ENCODE measurements at places on chromosomes 13 and 19.
A peak's percentile ranks its signal among the peaks of the same experiment; 100 is the strongest.

DNA sequence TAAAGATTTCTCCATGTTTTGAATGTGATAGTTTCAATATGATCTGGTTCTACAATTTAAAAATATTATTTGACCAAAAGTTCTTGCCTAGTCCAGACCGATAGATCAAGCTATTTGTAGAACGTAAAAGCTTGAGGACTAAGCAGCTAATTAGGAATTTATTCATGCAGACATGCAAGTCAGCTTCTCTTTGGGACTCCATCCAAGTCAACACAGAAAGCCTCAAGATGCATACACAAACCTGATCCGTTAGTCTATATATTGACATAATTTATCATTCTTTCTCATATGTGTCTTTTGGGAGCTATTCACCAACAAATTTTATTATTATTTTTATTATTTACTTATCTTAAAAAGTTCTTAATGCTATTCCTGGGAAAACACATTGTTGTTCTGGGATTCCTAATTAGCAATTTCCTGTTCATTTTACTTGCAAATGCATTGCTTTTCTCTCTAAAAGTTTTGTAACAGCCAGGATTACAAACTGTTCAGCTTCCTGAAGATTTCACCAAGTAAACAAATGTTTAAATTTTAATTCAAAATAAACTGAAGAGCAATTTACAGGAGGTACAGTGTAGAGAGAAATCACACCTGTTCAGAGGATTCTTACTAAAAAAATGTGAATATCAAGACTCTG is 375.3 kb downstream of the GPC5 start:
- DNase-seq = no peak

GRCh38 chr13:110001670-110002275 is 215.4 kb upstream of the IRS2 start:
- no peak for DNase-seq

GRCh38 chr13:100338275-100338674 is 249.4 kb downstream of the PCCA start:
- no peak for DNase-seq

- no peak for DNase-seq
These were observed 80.1 kb downstream of the KLF5 start for GRCh38 chr13:73138638-73139491.

DNA sequence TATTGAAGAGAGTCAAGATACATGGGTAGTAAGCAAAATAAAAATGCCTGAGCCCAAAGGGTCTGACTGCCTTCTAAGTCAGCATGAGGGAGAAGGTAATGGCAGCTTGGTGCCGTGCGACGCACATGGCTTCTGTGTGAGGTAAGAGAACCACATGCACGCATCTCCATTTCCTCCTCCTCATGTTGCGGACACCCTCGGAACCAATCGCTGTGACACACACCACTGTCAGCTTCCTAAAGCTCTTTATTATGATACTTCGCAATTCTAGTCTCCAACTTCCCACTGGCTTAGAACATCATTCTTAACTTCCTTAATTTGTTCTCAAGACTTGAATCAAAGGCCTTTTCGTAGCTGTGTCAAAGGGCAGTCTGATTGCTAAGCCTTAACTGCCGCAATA is 170.1 kb downstream of the OXGR1 start:
- DNase-seq = no peak

GRCh38 chr13:27559719-27560118 is 60.6 kb downstream of the LNX2 start:
- no peak for DNase-seq

GRCh38 chr19:2429917-2430535 is 2.6 kb upstream of the TIMM13 start:
- no peak for DNase-seq

- no peak for DNase-seq
These were observed 48.0 kb upstream of the ITM2B start for GRCh38 chr13:48185018-48185417.

DNA sequence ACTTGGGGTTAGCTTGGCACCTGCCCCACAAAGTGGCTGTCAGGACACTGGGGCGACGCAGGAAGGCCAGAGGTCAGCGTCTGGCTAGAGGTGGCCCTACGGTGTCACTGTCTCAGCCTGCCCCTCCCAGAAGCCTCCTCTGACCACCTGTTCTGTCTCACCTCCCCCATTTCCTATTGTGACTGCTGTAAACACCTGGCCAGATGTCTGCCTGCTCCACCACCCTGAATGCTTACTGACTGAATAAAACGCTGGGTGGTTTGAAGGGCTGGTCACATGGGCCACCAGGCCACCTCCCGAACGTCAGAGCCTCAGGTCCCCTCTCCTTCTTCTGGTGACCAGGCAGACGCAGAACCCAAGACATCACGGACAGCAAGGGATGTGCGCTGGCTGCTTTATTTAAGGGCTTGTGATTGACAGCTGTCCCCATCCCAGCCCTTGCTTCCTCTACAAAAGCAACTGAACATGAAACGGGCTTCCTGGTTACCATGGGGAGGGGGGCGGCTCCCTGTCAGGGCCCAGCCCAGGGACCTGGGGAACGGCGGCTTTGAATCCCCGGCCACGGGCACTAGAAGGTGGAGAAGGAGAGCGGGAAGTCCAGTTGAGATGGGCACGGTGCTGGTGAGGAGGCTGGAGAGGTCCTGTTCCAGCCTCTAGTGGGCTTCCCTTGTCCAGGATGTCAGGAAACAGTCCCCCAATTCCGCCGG is 6.2 kb downstream of the ELOF1 start:
- DNase-seq = no peak

- DNase-seq = no peak
These were observed 3.7 kb downstream of the PSG9 start for GRCh38 chr19:43265664-43266025.

GRCh38 chr19:821231-821824 is 427 bp downstream of the PLPPR3 start:
- no peak for DNase-seq

- DNase-seq = no peak
These were observed 92.1 kb downstream of the ABCC4 start for GRCh38 chr13:95209109-95209508.

- peak; percentile 5 for DNase-seq
These were observed 887 bp downstream of the CDADC1 start for GRCh38 chr13:49248622-49249002.

DNA sequence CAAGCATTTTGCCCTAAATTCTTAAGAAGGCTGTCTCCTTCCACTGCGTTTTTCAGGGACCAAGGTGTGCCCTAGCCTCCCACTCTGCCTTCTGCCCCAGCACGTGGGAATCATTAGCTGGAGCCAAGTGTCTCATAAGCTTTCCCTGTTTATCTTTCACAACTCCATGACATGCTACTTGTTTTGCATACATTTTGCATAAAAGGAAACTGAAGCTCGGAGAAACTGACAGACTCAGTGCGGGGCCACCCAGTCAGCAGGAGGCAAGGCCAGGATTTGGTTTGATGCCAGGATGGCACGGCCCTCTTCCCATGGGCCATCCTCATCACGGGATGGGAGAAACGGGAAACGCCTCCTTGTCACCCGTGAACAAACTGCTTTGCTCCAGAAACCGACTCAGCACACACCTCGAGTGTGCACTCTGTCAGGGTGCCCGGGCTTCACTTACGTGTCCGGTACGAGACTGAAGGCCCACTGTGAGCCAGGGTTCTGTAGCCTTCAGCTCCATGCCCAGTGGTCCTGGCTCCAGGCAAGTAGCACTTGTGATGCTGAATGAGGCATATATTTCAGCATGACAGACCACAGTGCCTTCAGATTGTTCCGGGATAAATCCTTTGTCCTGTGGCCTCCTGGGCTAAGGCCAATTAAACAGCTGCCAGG is 9.6 kb downstream of the CEBPA start:
- no peak for DNase-seq

- DNase-seq = no peak
These were observed 6.7 kb upstream of the KATNAL1 start for GRCh38 chr13:30314069-30314468.

DNA sequence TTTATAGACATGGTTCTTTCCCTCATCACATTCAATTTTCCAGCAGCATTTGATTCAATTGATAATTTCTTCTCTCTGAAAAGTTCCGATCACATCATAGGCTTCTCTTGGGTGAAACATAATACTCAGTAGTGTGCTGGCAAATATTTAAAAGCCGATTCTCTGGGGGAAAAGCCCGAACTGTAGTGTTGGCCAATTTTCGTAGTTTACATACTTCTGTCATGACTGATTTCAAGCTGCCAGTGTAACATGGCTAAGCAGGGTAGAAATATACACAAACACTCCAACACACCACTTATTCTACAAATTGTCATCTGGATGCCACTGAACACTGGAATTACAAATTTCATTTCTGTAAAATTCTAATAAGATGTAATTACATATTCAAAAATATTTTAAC is 56.1 kb upstream of the FREM2 start:
- no peak for DNase-seq
